ENCODE measurements at places on chromosomes 5 and 9.
A peak's percentile ranks its signal among the peaks of the same experiment; 100 is the strongest.

DNA sequence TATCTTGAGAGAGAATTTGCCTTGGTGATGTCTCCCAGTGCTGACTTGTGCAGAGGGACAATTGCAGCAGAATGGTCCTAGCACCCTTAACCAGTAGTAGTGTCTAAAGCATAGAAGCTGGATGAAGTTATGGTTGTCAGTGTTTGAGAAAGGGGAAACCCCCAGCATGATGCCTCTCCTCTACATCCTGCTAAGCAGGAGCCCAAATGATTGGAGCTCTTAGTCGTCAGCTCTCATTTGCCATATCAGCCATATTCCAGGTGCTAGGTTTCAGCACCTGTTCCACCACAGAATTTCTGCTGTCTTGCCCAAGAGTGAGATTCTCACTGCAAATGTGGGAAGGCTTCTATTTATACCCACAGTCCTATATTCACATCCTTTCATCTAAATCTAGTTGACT, 43.7 kb upstream of the RFX3 start:
- DNase-seq, result no peak

GRCh38 chr5:42970636-42971559, 69.2 kb downstream of the ANXA2R start:
- DNase-seq, result no peak

GRCh38 chr9:5876711-5877110, 14.0 kb upstream of the MLANA start:
- no peak for DNase-seq

DNA sequence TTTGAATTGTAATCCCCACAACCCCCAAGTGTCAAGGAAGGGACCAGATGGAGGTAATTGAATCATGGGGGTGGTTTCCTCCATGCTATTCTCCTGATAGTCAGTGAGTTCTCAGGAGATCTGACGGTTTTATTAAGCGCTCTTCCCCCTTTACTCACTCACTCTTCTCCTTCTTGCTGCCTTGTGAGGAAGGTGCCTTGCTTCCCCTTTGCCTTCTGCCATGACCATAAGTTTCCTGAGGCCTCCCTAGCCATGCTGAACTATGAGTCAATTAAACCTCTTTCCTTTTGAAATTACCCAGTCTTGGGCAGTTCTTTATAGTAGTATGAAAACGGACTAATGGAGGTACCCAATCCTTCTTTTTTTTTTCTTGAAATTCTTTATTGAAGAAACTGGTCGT, 2.2 kb upstream of the CEP120 start:
- no peak for DNase-seq

DNA sequence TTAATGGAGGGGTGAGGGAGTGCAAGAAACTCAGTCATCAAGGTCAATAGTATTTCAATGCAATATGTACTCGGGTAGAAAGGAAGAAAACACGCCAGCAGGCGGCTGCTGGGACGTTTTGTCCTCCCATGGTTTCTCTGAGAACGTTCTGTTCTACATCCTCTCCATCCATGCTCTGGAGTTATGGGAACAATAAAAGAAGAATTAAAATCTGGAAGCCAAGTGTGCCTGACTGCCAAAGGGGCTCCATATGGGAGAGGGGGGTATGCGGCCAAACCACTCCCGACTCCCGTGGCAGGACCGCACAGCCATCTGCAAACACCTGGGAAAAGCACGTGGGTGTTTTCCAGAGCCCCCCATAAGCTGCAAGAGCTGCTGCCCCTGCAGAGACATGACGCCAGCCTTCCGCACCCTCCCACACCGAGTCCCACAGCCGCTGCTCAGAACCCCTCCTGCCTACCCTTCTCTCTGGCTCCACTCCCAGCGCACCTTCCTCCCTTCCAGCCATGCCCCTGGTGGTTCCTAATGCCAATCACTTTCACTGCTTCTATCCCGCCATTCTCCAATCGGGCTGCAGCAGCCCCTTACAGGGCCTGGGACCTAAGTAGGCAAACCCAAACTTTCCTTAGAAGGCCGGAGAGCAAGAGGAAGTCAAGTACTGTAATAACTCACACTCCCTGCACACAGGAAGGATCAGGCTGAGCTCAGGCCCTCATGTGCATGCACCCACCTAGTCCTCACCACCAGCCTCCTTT, 241.6 kb downstream of the SYK start:
- DNase-seq, result no peak

DNA sequence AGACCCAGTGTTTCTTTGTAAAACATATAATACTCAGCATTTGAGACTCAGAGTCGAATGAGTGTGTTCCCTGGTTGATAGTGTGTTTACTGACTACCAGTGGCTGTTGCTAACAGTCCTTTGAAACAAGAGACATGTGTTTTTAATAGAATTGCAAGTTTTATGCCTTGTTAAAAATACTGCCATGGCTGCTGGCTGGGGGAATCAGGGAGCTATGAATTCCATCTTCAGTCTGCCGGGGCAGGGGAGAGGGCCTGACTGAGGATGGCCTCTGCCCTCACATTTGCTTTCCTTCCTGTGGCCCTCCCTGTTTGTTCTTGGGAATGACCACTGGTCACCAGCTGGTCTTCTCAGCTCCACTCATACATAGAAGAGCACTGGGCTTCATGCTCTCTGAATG, 63.8 kb downstream of the PDZD2 start:
- DNase-seq, result no peak

GRCh38 chr9:69627281-69627680, 44.9 kb downstream of the APBA1 start:
- no peak for DNase-seq

DNA sequence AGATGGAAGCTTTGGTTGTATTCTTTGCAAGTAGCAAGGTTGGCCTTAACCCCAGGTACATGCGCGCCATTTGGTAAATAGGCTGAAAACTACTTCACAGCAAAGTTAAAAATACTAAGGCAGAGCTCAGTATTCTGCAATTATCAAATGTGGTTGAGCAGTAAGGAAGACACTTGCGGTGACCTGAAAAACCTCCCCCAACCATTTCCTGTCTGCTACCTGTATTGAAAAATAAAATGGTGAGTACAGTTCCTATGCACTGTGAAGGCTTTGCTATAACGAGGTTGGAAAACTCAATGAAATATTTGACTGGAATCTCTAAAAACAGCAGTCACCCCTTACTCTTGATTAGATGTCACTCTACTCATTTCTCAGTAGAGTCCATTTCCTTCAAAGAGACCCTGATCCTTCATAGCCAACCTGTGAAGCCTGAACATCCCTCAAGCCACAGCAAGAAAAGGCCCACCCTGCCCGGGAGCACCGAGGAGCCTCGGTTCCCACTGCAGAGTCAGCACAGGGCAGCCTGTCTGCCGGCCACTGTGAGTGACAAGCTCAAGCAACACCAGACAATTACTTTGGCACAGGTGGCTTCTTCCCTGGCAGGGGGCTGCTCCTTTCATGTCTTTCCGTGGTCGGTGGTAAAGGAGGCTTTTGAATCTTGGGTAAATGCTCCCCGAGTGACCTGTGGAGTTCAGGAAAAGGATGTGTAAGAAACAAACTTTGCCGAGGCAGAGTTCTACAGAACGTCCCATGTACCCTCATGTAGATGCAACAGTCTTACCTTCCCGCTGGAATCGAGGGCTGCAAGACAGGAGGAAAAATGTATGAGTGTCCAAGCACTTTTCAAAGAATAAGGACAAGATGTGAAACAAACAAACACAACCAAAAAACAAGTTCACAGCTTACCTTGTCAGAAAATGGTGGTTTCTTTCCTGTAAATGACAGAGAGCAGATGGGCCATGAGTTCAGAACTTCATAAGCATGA, 29.6 kb downstream of the C5orf58 start:
- no peak for DNase-seq

DNA sequence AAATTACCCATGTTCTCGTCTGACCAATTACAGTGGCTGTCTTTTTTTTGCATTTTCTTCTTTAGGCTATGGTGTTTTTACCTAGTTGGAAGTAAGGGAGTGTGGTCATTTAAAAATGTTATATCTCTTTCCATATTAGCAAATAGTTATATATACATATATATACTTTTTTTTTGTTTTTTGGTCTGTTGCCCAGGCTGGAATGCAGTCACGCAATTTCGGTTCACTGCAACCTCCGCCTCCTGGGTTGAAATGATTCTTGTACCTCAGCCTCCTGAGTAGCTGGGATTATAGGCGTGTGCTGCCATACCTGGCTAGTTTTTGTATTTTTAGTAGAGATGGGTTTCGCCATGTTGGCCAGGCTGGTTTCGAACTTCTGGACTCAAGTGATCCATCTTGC, 12.3 kb downstream of the MARCHF6 start:
- no peak for DNase-seq

- no peak for DNase-seq
These were observed 131.5 kb downstream of the AGTPBP1 start for GRCh38 chr9:85610074-85610860.

DNA sequence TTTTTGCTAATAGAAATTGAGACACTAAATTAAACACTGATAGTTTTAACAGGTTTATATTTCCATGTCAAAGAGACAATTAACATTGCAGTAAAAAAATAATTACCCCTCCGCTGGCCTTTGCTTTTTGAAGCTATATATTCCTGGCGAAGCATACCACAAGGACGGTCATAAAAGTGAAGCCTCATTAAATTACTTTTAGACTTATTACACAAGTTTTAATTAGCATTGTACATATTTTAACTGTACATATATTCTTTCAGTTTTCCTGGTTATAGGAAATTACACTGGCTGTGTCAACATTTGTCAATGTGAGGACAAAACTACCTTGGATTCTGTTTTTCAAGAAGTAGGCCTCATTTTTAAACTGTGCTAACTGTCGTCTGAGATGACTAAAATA, 1.2 kb downstream of the CDKN2A start:
- DNase-seq, result no peak

DNA sequence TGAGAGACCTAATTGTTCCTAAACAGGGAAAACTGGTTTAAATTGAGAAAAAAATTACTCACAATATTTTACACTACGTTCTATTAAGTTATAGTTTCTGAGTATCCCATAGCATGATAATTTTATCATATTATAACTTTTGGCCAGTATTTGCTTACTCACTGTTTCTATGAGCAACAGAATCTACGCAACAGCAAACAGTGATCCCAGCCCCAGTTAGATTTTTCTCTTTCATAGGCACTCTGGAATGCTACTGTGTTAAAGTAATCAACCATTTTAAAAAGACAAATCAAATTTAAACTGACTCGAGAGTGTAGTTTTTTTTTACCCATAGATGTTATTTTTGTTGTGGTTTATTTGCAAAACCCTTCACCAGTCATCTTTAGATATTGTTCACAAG, 107.2 kb downstream of the XRCC4 start:
- no peak for DNase-seq

GRCh38 chr5:54704333-54704732, 186.8 kb downstream of the SNX18 start:
- DNase-seq, result peak; percentile 28

GRCh38 chr9:82670726-82671125, 392.2 kb downstream of the RASEF start:
- DNase-seq, result no peak

DNA sequence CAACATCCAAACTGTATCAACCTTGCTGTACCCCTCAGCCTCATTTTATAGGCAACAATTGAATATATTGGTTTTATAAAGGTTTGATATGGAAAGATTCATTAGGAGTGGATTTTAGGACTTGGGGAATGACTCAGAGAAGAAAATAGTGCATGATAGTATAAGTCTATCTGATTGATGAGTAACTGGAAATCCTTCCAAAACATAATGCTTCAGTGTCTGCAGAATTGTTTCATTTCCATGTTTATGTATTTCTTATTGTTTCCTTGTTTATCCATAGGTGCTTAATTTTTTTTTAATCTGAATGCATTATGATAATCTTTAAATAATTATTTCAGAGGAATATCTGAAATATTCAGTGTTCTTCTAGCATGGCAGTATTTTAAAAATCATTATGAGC, 12.6 kb downstream of the JAK2 start:
- no peak for DNase-seq

GRCh38 chr9:7164440-7165330, 406.9 kb downstream of the KDM4C start:
- DNase-seq, result no peak

DNA sequence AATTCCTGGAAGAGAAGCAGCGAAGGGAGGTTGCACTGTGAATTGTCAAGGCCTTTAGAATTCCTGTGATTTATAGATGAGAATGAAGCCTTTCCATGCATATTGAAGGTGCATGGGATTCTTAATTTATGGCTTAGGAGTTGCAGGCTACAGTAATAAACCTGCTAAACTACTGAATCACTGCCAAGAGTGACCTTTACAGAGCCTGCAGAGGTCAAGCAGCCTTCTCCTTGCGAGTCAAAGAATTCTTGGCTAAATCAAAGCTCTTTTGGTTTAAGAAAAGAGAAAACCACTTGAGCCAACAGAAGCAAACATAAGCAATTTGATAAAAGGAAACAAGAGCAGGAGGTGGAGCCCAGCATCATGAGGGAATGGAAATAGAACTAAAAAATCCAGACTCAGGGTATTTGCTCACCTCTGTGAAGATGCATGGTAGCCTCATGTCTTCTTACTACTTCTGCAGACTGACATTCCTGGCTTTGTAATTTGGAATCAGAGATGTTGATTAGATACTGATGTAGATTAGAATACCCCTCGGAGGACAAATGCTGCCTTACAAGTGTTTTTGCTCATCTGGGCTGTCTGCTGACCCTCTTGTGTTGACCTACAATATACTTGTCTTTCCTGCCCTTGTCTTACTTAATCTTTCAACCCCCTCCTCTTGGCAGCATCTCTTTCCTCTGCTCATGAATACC, 90.3 kb upstream of the IFNK start:
- no peak for DNase-seq

DNA sequence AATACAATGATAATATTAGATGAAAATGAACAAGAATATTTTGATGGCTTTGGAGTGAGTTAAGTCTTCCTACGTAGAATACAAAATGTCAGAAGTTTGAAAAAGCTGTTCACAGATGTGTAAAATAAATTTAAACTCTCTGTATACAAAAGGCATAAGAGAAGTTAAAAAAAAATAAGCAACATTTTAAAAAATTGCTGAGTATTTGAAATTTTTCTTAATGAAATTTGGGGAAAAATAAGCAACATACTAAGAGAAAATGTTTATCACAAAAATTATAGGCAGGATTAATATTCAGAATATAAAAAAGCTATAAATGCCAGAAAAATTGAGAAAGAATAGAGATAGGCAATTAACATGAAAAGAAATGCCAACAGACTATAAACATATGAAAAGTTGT, 470.7 kb upstream of the TRPC7 start:
- no peak for DNase-seq

GRCh38 chr5:68239487-68239886, 23.9 kb downstream of the PIK3R1 start:
- no peak for DNase-seq

DNA sequence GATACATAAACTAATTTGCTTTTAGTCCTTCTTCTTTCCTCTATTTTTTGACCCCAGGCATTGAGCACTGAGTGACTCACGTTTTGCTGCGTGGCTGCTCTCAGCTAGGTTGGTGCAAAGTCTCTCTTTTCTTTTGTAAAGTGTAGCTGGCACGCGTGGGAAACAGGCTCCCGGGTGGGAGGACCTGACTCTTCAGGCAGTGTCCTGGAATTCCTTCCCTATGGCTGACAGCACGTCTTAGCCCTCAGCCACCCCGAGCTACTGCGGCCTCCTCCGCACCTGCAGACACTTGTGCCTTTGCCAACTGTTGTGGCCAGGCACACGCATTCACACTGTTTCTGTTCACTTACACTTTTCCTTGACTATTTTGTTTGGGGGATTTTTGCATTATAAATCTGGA, 877 bp upstream of the SCGB3A1 start:
- no peak for DNase-seq

All from NCI-H1417 treated with DMSO at 0.1 percent for 48 hours (cell line).